ENCODE measurements at places on chromosomes 12 and 14. TPM values are rescaled to one million over a fixed set of nuclear protein-coding genes. Genes with fewer than 3 reads are reported as not detected.

Gene RERG
- polyA plus RNA-seq = 37.3 TPM

Gene LEMD3
- 42.0 TPM for polyA plus RNA-seq

Gene RPGRIP1
- 0.74 TPM for polyA plus RNA-seq

DNA sequence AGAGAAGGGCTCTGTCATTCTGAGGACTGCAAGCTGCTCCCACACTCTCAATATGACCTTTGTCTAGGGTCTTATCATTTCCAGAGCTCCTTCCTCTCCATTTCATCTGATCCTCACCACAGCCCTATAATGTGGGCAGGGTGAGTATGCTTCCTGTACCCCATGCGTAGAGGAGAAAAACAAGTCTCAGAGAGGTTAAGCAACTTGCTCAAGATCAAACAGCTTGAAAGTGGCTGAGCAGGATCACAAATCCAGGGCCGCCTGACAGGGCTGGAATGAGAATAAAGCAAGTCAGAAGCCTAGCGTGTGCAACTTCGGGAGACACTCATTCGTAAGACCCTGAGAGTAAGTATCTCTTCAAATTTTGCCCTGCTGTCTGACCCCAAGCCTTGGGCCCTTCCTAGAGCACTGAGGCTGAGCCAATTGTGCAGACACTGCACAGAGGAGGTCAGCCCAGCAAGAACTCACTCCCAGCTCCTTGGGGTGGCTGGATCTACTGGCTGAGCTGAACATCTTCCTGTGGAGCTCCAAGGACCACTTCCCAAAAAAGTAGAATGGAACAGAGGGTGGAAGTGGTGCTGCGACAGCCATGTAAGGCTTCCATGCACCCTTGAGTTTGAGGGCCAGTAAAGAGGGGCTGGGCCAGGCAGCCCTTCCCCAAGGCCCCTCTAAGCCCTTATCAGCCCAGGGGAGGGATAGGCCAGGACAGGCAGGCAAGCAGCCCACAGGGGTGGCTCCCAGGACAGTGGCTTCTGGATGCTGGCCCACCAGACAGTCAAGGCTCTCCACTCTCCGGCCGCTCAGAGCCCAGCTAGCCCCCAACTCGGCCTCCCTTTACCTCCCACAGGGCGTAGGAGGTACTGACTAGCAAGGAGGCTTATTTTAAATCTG is 10.5 kb downstream of the ZFP36L1 start:
- no peak for DNase-seq

GRCh38 chr14:69170839-69171238 is 17.9 kb upstream of the DCAF5 start:
- DNase-seq = no peak

DNA sequence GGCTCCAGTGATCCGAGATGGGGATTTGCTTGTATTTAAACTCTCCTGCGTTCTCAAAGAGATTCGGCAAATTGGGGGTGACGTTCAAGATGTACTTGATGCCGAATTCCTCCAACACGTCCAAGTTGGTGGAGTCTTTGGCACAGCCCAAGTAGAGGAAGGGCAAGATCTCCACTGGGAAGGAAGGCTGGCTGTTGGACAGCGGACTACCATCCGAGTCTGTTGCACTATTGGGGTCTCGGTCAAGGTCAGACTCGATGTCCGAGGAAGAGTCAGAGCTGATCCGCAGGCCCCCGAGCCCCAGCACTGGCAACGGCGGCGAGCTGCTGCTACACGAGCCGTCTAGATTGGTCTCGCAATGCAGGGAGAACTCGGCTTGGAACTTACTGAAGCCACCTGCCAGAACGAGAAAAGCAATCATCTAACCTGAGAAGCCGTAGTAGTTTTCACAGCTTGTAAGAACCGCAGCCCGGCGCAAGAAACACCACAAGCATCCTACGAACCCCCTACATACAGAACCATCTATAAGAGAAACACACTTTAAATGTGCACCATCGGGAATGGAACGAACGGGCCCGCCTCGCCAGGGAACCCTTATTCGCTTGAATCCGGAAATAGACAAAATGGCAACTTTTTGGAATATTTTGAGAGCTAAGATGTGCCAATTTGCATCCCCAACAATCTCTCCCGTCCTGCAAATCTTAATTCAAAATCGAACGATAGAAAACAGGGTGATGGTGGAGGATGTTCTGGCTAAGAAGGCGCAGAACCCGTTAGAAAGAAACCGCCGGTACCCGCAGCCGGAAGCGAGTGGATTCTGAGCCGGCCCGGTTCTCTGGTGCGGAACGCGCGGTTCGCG is 1.4 kb downstream of the DUSP6 start:
- no peak for DNase-seq

Measured in left renal cortex interstitium (tissue), 4 donors.